ENCODE measurements at places on chromosomes 1 and 21.
A peak's percentile ranks its signal among the peaks of the same experiment; 100 is the strongest.

DNA sequence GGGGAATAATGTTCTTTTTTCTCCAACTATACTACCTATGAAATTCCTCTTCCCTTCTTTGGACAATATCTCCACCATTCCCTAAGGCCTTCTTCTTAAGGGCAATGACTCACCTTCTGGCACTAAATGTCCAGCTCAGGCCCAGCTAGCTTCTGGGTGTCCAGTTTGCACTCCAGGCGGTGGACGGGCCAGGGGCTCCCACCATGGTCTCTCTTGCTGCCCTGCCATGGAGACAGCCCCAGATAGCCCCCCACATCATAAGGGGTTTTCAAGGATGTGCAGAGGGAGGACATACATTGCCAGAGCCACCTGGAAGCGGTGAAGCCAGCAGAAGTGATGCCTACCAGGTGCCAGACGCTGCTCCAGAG lies 43.8 kb downstream of the C1orf198 start:
- no peak for DNase-seq

DNA sequence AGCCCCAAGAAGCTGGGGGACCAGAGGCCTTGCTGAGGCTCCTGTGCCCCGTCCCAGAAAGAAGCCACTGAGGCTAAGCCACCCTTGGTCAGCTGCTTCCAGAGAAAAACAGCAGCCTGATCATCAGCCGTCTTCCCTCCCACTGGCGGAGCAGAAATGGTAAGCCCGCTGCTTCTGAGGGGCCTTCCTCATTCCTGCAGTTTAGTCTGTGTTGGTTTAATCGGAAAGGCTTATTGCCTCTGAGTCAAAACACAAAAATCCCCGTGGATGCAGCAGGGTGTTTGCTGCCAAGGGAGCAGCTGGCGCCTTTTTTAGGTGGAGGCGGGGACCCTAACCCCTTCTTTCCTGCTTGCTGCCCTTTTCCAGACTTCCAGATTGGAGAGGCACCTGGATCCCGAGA lies 33.9 kb downstream of the SPSB1 start:
- DNase-seq = no peak

DNA sequence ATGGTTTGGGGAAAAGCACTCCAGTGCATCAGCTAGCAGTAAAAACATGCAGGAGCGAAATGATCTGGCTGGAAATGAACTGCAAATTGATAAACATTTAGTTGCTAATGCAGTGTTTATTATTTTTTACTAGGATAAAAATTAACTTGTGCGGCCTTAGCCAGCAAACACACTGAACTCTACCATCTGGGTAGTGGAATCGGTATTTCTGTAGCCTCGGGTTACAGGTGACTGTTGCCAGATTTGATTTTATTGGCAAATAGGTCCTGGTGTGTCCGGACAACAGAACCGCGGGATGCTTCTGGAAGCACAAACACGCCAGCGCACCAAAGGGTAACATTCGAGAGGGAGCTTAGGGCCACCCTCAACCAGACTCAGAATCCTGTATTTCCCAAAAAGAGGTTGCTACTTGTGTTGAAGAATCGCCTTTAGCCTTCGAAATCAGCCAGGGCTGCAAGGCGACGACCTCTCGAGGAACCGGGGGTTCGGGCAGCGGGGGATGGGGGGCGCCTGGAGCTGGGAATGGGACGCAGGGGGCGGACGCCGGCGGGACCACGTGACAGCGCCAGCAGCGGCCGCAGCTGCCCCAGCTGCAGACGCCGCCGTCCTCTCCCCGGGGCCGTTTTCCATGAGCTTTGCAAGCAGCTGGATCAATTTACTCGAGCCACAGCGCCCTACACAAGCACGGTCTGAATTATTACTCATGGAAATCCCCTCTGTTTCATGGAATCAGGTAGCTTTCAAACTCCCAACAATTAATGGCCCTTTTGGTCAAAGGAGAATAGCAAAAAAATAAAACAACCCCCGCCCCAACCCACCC lies 158.8 kb downstream of the TOMM20 start:
- no peak for DNase-seq

GRCh38 chr1:108050158-108050557 lies 85.2 kb upstream of the VAV3 start:
- DNase-seq = no peak

- no peak for DNase-seq
Observed at GRCh38 chr1:169690489-169690888, 20.9 kb downstream of the SELL start.

GRCh38 chr21:44793592-44794374 lies 7.8 kb downstream of the UBE2G2 start:
- no peak for DNase-seq

DNA sequence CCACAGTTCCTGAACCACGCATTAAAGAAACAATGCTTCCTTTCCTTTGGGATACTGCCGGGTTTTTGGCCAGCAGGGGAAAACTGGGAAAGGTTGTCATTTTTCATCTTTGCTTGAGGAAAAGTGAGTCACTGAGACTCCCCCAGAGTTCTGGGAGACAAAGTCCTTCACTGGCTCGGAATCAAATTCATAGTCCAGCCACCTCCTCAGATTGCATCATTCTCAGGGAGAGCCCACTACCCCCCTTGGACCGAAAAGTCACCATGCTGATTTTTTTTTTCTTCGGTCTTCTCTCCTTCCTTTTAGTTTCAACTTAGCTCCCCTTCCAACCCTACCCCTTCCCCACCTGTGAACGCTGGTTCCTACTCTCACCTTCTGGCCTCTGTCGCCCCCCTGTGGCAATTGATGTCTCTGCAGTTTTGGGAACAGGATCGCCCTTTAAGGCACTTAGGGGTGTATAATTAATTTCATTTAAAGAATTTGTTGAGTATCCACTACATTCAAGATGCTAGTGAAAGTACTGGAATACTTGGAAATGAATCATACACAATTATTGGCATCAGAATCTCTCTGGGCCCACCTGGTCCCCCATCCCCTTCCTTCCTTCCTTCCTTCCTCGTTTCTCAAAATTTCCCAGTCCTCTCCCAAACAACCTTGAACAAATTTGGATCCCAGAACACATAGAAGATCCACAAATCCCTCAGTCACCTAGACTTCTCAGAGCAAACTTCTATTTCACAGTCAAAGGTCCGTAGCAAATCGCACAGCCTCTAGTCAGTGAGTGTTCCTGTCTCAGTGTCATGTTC lies 6.9 kb downstream of the ACKR1 start:
- DNase-seq = no peak

DNA sequence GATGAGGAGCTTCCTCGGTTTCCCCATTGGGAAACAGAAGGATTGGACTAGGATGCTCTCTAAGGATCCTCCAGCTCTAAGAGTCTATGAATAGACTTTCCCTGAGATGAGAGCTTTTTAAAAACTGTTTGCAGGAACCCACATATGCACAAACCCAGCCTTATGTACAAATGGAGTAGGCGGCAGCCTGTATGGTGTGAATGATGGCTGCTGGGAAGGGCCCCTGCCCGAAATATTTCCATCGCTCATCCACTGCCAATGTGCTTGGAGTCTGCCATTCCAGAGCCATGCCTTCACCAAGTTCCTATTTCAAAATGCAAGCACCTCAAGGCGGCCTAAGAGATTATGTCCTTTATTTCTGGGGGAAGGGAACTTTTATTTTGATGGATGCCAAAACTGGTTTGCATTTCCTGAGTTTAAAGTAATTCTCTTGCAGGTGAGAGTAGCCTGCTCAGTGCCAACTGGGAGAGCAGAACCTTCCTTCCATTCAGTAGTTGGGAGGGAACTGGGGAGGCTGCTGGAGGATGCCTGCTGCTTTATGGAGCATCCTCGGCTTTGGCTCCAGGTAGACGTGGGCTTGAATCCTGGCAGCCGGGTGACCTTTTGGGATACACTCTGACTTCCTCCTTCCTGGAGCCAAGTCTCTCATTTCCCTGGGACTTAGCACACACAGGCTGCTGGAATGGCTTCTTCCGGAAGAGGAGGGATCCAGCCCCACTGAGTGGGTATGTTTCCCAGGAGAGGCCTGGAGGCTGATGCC lies 165.9 kb downstream of the ACTL8 start:
- no peak for DNase-seq

- DNase-seq = no peak
Observed at GRCh38 chr1:99763956-99764355, 2.5 kb downstream of the FRRS1 start.

DNA sequence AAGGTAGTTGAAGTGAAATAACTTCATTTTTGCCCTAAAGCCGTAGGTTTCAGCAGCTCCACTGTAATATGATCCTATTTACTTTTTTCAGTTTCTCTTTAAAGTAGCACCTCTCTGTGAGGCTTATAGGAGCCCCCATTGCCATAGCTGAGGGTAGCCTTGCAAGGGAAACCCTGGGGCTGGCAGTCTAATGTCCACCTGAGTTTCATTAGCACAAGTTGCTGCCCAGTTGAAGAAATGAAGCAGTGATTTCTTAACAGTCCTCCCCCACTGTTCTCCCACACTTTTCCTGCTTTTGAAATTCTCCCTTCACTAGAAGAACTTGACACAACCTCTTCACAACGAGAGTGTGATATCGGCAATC lies 1.5 kb downstream of the HMCN1 start:
- no peak for DNase-seq

- DNase-seq = no peak
Observed at GRCh38 chr1:939511-940106, 15.9 kb downstream of the SAMD11 start.

GRCh38 chr1:115505148-115505571 lies 136.6 kb upstream of the VANGL1 start:
- no peak for DNase-seq

- peak; percentile 41 for DNase-seq
Observed at GRCh38 chr1:83857103-83857502, 141.8 kb downstream of the TTLL7 start.

DNA sequence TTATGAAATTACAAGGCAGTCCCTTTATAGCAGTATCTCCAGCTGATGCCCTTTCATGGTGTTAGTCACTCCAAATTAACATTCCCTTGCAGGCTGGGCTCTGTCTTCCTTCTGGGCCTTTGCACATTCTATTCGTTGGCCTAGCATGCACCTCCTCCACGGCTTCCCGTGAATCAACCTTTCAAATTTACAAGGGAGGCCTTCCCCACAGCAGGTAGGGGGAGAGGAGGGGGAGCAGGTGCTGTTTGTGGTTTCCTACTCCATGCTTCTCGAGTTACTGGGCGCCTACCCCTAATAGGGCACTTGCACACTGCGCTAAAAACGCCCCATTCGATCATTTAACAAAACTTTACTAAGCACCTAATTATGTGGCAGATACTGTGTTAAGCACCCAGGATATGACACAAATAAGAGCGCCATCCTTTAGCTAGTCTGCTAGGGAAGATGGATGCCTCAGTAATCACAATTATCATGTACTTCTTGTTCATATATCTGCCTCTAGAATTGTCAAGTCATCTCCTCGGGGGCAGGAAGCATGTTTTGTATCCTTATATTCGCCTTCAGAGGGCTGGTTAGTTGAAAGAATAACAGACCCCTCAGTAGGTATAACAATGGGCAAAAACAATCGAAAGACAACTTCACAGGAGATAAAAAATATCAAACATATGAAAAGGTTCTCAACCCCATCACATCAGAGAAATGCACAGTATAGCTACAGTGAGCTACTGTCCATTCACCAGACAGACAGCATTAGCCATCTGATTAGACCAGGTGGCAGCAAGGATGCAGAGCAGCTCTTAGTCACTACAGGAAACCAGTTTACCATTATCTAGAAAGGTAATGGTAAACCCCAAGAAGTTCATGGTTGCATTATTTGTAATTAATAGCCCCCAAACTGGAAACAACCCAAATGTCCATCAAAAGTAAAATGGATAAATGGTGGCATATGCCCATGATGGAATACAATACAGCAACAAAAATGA lies 1.7 kb upstream of the ADAR start:
- no peak for DNase-seq

DNA sequence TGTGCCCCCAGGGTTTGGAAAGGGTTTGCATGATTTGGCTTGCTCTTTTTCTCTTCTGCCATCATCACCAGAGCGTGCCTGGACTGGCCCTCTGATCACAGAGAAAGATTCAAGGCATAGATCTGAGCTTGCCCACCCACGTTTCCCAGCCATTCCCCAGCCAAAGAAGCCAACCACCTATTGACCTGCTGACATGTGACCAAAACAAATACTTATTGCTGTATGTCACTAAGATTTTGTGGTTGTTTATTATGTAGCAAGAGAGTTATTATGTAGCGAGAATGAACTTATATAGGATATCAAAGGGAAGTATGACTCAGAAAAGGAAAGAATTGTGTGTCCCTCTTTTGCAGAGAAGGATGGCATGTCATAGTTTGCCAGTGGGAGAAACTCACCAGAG lies 59.9 kb downstream of the UBE2U start:
- no peak for DNase-seq

- no peak for DNase-seq
Observed at GRCh38 chr1:239718571-239718970, 332.2 kb downstream of the CHRM3 start.

DNA sequence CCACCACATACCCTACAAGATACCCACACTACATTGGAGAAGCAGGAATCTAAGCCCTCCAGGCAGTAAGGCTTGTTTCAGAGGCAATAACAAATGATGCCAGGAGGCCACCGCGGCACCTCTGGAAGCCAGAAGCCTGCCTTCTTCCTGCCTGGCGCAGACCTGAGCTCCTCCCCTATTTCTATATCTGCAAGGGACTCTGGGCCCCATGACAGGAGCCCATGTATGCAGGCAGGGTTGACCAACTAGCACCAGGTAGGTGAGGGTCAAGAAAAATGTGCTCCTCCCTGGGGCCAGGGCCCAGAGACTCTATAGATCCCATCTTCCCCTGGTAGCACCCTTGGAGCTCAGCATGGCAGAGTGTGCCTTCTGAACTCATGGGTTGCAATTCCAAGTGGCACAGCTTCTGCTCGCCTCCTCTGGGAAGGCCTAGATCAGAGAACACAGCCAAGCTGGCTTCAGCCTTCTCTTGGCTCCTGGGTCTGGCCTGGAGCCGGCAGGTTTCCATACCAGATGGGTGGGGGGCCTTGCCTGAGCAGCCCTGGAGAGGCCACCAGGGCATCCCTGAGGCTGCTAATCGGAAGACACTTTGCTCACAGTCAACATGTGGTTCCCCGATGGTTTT lies 85.1 kb downstream of the STUM start:
- DNase-seq = no peak

GRCh38 chr1:185942961-185943360 lies 208.8 kb downstream of the HMCN1 start:
- DNase-seq = no peak

GRCh38 chr1:174766727-174767126 lies 233.0 kb upstream of the CACYBP start:
- no peak for DNase-seq

GRCh38 chr1:64650411-64650810 lies 94.5 kb upstream of the RAVER2 start:
- no peak for DNase-seq

DNA sequence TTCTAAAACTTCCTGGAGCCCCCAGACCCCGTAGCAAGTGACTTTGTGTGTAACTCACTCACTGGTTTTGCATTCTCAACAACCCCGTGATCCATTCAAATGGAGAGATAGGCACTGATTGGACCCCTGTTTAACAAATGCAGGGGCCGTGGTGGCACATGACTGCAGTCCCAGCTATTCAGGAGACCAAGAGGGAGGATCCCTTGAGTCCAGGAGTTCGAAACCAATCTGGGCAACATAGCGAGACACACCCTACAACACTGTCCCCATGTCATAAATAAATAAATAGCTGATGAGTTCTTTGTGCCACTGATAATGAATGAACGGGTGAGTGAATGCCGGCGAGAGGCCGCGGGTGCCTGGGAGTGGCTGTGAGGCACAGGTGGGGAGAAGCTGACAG lies 59.4 kb upstream of the PAX7 start:
- DNase-seq = no peak

Data from spinal cord (tissue), 10 donors.